NCI-H146 (cell line): ENCODE measurements at places on chromosomes 3 and 15.

DNA sequence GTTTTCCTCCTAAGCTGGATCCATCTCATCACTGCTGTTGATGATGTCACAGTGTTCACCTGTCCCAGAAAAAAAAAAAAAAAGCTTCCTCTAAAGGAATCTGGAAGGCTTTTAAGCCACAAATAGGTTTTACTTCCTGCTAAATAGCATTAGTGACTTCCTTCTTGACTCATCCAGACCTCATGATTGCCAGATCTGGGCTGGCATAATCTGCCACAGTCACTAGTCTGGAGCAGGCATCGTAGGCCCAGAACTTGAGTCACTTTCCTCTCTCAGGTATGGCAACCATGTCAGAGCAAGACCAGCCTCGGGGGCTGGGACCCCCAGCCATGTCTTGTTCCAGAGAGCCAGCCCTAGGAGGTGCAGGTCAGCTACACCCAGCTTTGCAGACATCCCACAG lies 266.5 kb upstream of the CADM2 start:
- DNase-seq = no peak

DNA sequence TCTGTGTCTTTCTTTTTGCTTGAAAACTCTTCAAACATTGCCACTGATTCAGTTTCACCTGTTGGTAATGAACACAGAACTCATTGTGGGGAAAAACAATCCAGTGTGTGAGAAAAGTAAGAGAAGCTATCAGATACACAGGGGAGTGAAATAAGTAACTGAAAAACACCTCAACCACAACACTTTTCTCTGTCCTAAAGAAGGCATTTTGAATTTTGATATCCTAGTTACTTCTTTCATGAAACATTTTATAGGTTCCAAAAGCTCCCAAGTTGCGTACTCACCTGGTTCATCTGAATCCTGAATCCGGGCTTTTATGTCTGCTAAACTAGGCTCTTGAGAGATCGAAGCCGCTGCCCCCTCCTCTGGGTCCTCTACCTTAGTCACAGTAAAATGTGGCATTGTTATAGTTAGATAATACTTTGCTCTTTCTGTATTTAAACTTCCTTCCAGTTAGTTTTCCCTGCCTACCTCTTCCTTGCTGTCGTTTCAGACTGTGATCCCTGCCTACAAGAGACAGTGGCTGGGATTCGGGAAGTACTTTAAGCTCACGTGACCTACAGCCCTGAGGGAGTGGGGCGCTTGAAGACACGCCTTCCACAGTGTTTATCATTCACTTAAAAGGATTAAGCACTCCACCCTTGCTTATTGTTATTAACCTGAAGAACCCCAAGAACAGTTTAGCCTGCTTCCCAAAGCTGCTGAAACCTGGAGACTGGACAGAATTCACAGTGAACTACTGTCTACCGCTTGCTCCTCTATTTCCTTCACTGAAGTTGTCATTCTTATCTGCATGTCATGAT lies 19.1 kb downstream of the SLC12A6 start:
- peak; percentile 56 for DNase-seq

GRCh38 chr15:97959724-97960363 lies 659 bp upstream of the ARRDC4 start:
- DNase-seq = no peak

- DNase-seq = no peak
These were observed 18.4 kb downstream of the KLF15 start for GRCh38 chr3:126338790-126339288.

GRCh38 chr3:161957467-161957866 lies 460.9 kb downstream of the OTOL1 start:
- DNase-seq = no peak

- DNase-seq = no peak
These were observed 52.2 kb upstream of the STXBP5L start for GRCh38 chr3:120855665-120856437.
